GM20000 (cell line): ENCODE measurements at places on chromosomes 3 and 15.

- DNase-seq = no peak
Observed at GRCh38 chr15:65248511-65249255, 37.4 kb upstream of the CILP start.

DNA sequence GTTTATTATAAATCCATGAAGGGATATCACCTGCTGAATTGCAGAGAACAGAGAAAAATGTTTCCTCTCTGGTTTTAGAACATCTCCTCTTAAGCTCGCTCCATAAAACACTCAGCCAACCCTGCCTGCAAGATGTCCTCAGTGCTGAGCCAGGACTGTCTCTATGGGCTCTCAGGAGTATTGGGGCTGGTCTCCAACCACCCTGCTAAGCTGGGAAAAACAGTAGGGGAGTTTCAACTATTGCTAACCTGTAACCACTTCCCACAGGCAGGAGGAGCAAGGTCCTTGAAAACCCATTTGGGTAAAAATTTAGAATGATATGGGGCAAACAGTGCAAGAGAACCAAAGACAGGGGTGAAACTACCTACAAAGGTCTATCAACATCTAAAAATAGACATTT is 34.3 kb downstream of the MYO1E start:
- DNase-seq = no peak

GRCh38 chr3:115977866-115978265 is 354.6 kb downstream of the GAP43 start:
- DNase-seq = no peak

DNA sequence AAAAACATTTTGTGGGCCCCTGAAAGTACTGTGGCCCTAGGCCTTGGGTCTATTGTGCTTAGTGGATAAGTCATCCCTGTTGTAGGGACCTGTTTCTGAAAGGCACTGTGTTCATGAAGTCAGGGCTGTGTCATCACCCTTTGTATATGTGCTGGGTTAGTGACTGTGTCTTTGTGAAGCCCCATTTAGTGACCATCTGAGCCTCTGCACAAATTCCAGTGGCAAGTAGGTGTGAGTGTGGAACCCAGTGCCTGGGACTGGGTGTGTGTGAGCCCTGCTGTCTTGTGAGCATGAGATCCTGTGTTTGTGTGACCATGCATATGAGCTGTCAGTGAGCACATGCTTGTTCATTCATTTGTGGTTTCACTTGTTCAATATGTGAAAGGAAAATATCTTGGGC is 1.2 kb upstream of the HYAL1 start:
- no peak for DNase-seq

- no peak for DNase-seq
Observed at GRCh38 chr3:14305324-14305723, 97.1 kb upstream of the SLC6A6 start.

DNA sequence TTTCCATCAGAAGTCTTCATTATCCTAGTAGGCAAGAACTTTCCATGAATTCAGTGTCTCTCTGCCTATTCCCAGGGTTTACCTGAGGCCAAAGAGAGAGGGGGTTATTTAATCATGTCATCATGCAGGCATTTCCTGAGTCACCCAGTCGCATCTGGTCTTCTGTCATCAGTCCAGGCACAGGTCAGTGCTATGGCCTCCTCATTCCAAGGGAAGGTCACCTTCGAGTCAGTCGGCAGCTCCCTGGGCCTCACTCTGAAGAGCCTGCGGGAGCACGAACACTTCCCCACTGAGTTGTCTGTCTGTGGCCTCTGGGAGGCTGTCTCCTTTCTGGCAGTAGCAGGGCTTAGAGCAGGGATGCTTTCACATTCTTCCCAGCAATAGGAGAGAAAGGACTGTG is 26.2 kb upstream of the LRTM1 start:
- no peak for DNase-seq

DNA sequence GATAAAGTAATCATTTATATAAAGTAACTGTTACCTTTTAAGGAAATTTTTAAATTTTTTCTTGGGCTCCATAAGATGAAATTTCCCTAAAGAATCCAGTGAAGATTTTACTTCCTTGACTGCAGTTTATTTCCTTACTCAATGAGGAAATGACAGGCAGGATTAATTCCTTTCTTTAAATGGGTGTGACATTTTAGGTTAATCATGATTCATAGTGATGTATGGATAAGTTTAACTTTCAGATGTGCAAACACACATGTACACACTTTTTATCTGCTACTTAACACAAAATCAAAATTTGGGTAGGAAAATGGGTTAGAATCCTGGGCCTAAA is 11.2 kb upstream of the LEO1 start:
- no peak for DNase-seq

DNA sequence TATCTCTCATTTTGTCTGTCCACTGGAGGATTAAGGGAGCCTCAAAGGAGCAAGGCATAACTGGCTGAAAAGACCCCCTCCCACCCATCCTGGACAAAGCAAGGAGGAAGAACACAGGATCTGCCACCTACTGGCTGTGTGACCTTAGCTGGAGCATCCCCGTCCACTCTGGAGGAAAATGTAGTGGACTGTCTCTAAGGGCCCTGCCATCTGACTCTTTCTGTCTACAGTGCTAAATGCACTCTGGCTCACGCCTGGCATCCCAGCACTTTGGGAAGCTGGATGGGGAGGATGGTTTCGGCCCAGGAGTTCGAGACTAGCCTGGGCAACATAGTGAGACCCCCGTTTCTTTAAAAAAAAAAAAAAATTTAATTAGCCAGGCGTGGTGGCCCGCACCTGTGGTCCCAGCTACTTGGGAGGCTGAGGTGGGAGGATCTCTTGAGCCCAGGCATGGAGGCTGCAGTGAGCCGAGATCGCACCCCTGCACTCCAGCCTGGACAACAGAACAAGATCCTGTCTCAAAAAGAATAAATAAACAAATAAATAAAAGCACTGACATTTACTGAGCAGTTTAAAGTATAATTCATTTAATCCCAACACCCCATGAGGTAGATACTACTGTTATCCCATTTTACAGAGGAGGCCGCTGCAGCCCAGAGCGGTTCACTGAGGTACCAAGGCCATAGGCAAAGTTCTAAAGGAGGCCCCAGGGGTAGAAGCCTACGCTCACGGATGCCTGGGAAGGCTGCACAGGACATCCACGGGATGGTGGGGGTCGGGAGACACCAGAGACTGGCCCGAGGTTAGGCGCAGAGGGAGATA is 1.1 kb downstream of the TBC1D2B start:
- no peak for DNase-seq
